ENCODE measurements at places on chromosomes 1 and 21.

DNA sequence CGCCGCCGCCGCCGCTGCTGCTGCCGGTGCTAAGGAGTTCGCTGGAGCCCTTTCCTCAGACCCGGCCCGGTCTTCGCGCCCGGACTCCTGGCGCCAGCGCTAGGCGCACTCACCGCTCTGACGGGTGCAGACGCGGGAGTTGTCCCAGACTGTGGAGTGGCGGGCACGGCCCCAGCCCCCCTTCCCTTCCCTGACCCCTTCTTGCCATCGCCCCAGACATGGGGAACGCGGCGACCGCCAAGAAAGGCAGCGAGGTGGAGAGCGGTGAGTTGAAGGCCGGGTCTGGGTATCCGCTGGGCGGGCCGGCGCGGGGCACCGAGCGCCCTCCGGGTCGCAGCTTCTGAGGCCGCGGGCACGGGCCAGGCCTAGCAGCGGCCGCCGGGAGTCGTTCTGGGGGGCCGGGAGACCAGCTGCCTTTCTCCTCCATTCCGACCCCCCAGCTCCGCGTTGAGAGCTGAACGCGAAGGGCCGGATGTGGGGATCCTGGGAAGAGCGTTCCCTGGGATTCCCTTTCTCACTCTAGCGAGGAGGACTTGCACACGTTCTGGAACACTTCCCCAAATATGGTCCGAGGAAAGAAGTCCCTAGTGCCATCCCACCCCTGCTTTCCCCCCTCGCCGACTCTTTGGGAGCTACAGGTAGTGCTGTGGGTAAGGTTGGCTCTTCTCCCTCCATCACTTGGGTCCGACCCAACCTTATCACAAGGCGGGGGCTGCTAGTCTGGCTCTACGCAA lies 65.8 kb upstream of the PRKACB start:
- no peak for DNase-seq

DNA sequence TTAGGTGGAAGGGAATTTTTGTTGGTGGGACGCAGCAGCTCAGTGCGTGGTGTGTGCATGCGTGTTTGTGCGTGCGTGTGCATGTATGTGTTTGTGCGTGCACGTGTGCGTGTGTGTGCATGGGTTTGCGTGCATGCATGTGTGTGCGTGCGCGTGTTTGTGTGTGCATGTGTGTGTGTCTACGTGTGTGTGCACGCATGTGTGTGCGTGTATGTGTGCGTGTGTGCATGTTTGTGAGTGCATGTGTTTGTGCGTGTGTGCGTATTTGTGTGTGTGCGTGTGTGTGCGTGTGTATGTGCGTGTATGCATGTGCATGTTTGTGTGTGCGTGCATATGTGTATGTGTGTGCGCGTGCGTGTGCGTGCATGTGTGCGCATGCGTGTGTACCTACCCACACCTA lies 20.2 kb downstream of the ATP5PO start:
- no peak for DNase-seq

DNA sequence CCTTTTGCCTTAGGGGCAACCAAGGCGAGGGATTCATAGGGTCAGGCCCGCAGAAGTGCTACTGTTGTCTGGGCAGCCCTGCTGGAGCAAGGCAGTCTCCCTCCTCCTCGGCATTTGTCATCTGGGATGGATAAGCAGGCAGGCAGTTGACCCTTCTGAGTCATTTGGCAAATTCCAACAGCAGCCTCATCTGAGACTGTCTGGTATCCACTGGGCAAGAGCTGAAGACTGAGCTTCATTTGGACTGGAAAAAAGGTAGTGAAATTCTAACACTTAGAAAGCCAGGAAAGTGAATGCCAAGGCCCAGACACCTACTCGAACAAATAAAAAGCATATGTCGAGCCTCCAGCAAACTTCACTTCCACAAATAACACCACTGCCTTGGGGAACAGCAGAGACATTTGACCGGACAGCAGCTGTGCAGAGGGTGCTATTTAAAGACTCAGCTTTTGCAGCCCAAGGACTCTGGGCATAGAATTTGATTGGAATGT lies 4.0 kb upstream of the ZBTB40 start:
- DNase-seq = no peak

DNA sequence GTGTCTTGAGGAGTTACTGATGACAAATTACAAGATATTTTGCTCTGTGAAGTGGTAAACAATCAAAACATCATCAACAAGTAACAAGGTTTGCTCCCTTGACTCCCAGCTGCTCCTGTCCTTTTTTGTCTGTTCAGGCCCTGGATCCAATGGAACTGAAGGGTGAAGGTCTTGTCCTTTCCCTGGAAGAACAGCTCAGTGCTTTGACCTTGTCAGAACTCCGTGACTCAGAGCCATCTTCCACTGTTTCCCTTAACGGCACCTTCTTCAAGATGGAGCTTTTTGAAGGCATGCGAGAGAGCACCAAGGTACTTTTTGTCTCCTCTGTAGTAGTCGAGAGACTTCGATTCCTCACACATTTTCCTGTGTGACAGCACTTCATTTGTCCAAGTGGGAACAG lies 29.0 kb downstream of the TRIM45 start:
- DNase-seq = no peak

DNA sequence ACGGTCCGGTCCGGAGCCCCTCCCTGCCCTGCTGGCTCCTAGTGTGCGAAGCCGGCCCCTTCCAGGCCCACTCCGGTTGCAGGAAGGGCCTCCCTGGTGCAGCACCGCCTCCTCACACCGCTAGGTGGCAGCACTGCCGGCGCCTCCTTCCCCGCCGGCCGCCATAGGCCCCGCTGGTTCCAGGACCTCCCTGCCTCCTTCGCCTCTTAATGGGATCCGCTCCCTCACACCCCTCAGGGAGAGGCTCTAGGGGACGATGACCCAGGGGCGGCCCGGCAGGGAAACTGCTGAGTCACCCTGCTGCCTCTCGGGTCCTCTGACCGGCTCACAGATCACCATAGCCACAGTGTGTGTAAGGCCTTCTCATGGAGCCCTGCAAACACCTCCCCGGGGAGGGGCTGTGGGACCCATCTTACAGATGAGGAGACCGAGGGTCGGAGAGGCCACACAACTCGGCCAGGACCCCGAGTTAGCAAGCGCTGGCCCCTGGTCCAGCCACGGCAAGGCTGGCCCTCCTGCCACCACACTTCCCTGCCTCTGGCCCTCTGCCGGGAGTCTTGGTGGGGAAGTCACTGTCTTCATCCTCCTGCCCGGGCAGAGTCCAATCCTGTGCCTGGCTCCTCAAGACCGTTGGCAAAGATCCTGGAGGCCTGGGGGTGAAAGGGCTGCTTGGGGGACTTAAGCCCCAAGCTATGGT lies 1.6 kb upstream of the AJAP1 start:
- peak; percentile 31 for DNase-seq

DNA sequence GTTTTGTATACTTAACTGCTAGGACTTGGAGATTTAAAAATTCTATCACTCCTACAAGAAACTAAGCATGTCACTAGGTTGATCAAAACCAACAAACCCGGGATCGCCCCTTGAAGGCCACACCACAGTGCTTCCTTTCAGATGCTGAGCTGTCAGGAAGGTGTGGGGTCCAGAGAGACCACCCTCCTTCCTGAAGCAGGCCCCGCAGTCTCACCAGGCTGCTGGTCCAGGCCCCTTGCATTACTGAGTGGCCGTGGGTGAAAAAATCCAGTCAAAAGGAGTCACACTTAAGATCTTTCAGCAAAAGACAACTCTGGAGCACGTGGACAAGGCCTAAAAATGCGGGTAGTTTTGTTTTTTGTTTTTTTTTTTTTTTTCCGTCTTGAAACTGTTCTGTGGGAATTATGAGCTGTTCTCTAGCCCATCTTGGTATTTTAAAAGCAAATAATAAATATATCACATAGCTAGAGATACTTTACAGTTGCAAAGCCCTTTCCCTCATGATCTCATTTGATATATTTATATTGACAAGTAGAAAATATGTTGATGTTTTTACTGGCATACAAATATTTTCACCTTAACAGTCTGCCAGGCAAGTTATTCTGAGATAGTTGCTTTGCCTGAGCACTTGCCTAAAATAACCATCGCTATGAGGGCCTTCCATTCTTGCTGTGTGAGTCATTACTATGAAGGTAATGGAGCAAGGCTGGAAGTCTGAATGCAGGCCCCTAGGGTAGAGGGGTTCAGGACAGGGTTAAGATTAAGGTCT lies 73.1 kb upstream of the EDEM3 start:
- DNase-seq = no peak
